ENCODE measurements at places on chromosomes 4 and X.

GRCh38 chr4:159049780-159050375 is 53.0 kb upstream of the RAPGEF2 start:
- DNase-seq, result no peak

DNA sequence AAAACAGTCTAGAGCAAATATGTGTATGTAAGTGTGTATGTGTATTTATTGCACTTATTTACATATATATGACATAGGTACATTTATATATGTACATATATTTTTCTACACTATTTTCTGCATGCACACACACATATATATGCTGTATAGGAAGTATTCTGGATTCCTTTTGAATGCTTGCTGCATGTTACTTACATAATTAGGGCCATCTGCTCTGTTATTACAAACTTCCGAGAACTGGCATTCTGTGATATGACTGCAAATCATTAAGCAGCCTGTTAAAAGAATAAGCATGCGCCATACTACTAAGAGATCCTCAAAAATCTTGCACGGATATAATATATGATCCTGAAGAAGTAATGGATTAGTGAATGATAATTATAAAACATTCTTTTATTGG is 1157.6 kb upstream of the TENM3 start:
- DNase-seq, result no peak

- DNase-seq, result no peak
Observed at GRCh38 chr4:2333356-2333841, 71.5 kb upstream of the MXD4 start.

DNA sequence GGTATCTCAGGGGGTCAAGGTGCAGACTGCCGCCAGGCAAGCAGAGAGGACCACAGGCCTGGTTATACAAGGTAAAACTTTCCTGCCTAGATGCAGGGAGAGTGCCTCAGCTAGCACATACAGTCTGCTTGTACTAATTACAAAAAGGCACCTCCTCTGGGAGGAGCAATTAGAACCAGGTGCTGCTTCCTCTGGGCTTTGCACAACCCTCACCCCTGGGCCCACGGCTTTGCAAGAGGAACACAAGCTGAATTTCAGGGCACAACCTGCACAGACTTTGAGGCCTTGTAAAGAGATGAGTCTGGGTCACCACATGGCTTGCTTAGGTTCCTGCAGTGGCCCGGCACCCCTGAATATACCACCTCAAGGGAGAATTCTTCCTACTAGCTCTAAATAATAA is 9.2 kb upstream of the CITED1 start:
- no peak for DNase-seq

GRCh38 chrX:154488336-154489075 is 1.9 kb downstream of the SLC10A3 start:
- no peak for DNase-seq

GRCh38 chr4:174549721-174550120 is 27.4 kb upstream of the HPGD start:
- no peak for DNase-seq

- no peak for DNase-seq
Observed at GRCh38 chr4:182307746-182308145, 64.5 kb downstream of the TENM3 start.

DNA sequence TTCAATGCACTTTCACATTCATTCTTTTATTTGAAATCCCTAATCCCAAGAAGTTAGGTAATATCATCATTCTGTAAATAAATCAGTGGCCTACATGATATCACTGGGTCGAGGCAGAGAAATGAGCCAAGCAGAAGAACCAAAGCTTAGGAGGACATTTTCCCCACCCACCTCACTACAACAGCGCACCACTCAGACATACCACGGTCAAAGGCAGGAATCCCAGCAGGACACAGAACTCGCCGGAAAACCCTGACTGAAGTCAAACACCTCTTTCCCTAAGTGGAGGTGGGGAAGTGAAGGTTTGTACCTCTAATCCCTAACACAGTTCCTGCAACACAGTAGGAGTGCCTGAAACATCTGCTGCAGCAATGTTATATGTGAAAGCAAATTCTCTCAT is 21.5 kb downstream of the RELL1 start:
- DNase-seq, result no peak

DNA sequence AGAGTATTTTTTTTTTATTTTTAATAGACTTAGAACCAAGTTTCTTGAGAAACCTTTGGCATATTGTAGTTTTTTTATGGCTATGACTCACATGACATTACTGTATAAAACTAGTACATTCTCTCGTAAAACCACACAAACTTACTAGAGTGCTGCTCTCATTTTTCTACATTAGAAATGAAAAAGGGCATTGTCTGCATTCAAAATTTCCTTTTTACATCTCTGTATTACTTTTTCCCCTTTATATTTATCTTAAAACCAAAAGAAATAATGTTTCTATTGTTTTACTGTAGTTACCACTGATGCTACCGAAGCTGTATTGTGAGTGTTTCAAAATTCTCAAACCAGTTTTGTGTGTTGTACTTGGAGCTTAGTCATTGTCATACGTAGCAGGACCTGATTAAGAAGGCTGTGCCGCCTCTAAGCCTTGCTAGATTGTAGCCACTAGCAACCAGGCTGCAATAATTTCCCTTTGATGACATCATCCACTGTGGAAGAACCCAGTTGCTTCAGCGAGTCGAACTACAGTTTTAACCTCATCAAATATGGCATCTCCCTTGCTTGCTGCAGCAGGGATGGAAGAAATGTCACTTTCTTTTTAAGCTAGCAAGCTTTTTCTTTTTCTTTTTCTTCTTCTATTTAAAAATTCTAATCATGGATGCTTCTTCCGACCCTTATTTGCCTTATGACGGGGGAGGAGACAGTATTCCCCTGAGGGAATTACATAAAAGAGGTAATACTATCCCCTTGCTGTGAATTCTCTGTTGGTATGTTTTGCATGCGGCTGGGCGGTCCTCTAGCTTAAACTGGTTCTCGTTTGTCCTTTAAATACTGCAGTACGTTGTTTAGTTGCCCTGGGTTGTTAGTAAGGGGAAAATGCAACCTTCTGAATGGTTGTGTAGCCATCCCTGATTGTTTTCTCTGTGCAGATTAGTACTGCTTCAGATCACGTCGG is 39.6 kb downstream of the CLCN3 start:
- peak; percentile 9 for DNase-seq

DNA sequence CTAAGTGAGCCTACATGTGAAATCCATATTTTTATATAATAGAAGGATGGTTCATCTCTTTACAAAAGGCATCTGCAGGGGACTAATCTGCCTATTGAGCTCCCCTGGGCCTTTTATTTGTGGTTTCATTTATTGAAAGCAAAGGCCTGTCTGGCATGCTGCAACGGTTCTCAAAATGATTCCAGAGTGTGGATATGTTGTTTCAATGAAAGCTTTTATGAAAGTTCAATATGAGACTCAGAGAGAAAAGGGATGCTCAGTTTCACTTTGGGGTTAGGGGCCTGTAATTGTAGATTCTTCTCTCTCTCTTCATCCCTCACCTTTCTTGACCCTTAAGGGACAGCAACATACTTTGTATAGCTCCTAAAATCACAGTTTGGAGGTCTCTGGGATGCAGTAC is 204.2 kb upstream of the CASK start:
- DNase-seq, result no peak

DNA sequence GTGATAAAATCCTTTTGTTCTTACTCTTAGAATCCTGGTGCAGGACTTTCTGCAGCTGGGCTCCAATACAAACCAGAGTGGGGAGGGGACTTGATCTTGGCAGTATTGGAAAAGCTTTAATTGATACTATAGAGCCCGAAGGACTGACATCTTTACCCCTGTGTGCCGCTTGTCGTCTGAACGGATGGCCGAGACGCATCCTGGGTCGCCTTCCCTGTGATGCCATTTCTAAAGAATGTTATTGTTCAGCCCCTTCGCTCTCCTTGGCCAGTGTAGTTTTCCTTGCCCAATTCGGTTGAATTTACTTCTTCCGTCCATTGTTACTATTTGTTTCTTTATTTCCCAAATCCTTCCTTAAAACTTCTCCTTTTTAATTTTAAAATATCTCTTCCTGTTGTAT is 80.9 kb downstream of the CLDN34 start:
- DNase-seq, result no peak

- no peak for DNase-seq
Observed at GRCh38 chr4:85587952-85588351, 113.0 kb downstream of the ARHGAP24 start.

- no peak for DNase-seq
Observed at GRCh38 chr4:182861346-182861745, 55.8 kb downstream of the DCTD start.

DNA sequence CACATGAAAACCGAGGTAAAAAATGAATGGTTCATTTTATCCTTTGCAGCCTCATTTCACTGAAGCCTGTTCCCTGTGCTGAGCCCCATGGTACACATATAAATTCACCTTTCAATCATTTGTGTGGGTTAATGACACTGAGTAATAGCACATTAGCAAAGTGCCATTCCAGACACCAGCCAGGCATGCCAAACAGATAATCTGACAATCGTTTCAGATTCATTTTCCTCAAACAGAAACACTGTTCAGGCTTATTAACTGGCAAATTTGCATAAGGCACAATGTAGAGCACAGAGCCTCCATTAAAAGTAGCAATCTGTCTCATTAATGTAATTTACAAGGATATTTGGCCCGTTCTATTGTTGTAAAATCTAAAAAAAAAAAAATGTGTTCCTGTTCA is 76.2 kb downstream of the UNC5C start:
- DNase-seq, result no peak

GRCh38 chr4:97142410-97142809 is 1000.9 kb downstream of the STPG2 start:
- no peak for DNase-seq

DNA sequence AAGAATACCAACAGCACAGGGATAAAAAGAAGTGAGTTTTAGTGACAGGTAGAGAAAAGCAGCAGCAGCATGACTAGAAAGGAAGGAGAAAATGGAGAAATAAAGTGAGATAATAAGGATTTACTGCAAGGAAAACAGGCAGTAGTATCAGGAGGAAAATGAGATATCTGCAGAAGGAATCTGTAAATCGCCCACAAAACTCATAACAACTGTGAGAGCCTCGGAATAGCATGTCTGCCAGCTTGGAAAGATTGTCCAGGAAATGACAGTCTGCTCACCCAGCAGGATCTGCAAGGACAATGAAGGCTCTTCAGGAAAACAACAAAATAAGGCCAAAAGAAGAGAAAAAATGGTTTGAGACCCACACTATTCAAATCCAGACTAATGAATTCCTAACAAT is 47.4 kb downstream of the CXXC4 start:
- DNase-seq, result no peak

- no peak for DNase-seq
Observed at GRCh38 chr4:123159479-123159878, 237.1 kb upstream of the NUDT6 start.

GRCh38 chr4:76377911-76378310 is 43.0 kb downstream of the CCDC158 start:
- DNase-seq, result no peak

GRCh38 chr4:188106454-188106853 is 2.9 kb downstream of the TRIML2 start:
- no peak for DNase-seq

DNA sequence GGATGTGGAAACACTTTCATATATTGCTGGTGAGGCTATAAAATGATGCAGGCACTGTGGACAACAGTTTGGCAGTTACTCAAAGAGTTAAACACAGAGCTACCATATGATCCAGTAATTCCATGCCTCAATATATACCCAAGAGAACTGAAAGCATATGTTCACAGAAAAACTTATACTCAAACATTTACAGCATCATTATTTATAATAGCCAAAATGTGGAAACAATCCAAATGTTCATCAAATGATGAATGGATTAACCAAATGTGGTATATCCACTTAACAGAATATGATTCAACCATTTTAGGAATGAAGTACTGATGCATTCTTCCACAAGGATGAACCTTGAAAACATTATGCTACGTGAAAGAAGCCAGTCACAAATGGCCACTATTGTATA is 603.8 kb downstream of the IQCM start:
- no peak for DNase-seq

GRCh38 chr4:82629238-82630000 is 67.6 kb upstream of the TMEM150C start:
- DNase-seq, result no peak

DNA sequence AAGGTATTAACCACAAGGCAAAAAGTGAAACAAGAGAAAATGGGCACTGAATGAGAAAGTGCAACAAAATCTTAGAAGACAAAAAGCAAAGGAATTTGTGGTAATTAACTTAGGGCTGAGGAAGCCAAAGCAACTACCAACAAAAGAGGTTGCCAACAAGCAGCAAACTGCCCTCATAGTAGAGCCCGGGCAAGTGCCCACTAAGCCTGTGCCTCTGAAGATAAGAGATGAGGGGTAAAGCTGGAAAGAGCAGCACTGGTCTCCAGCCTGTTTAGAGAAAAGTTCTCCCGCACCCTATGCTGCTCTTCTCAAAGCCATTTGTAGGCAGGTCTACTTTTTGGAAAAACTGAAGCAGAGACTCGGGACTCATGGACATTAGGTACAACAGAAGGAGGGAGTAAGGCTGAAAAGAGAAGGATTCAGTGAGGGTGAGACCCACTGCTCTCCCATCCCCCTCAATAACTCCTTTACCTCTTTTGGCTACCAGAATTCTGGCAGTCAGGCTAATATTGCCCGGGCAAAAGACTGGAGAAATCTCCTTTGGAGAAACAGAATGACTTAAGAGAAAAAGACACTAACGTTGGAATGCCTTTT is 29.6 kb upstream of the KCNE5 start:
- DNase-seq, result no peak

- no peak for DNase-seq
Observed at GRCh38 chr4:37568489-37568888, 117.7 kb downstream of the RELL1 start.

DNA sequence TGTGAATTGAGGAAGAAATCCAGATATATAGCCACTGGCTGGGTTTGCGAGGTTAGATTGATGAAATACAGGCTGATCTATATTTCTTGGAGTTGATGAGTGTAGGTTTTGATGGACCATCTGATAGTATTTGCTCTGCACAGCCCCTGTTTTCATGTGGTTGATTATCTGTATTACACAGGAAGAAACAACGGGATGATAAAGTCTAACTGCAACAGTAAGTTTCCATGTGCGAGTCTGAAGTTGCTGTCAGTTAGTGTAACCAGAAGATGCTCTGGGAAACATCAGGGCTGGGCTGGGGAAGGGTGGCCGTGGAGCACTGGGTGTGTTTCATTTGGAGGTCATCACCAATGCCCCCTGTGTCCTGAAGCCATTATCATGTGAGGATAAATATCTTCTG is 148.4 kb upstream of the SFRP2 start:
- DNase-seq, result no peak

DNA sequence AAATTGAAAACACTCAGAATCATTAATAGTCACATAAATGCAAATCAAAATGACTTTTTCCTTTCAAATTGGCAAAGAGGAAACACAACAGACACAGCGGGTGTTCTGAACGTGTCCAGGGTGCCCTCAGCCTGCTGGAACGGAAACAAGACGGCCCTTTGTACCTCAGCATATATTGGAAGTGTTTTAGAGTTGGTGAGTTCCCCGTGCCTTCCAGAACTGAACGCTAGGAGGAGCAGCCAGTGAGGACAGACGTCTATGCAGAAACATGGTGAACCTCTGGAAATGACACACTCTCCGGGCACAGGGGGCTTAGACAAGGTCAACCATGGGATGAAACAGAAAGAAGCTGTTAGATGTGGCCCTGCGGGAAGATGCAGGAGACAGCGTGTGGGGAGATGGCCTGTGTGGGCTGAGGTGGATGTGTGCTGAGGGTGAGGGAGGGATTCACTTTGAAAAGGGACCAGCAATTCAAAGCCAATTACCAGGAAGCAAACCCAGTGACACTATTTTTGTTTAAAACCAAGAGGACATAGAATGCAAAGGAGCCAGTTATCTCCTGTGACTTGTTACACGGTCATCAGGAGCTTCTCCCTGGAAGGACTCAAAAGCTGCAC is 40.4 kb downstream of the RNF212 start:
- DNase-seq, result no peak

- no peak for DNase-seq
Observed at GRCh38 chr4:158161551-158162354, 11.1 kb downstream of the GASK1B start.

Measured in activated CD4-positive, CD25-positive, alpha-beta regulatory T cell (primary cell).